Hematopoietic multipotent progenitor cell treated with erythropoietin and hydrocortisone succinate and interleukin-3 and kit ligand, for 17 days (in vitro differentiated cells): ENCODE measurements at places on chromosomes 3 and 15.

GRCh38 chr3:69370901-69371301 is 15.0 kb downstream of the FRMD4B start:
- no peak for DNase-seq

DNA sequence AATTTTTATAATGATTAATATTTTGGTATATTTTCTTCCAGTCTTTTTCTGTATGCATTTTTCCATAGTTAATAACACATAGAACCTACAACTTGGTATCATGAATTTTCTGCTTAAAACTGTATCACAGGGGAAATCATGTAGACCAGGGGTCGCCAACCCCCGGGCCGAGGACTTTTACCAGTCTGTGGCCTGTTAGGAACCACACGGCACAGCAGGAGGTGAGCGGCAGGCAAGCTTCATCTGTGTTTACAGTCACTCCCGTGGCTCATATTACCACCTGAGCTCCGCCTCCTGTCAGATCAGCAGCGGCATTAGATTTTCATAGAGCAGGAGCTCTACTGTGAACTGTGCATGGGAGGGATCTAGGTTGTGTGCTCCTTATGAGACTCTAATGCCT is 54.7 kb downstream of the RPL22L1 start:
- DNase-seq: no peak

GRCh38 chr3:46381625-46382024 is 10.9 kb downstream of the CCR5 start:
- no peak for DNase-seq

- DNase-seq: peak; percentile 49
Observed at GRCh38 chr15:90845201-90845949, 23.0 kb upstream of the FURIN start.

DNA sequence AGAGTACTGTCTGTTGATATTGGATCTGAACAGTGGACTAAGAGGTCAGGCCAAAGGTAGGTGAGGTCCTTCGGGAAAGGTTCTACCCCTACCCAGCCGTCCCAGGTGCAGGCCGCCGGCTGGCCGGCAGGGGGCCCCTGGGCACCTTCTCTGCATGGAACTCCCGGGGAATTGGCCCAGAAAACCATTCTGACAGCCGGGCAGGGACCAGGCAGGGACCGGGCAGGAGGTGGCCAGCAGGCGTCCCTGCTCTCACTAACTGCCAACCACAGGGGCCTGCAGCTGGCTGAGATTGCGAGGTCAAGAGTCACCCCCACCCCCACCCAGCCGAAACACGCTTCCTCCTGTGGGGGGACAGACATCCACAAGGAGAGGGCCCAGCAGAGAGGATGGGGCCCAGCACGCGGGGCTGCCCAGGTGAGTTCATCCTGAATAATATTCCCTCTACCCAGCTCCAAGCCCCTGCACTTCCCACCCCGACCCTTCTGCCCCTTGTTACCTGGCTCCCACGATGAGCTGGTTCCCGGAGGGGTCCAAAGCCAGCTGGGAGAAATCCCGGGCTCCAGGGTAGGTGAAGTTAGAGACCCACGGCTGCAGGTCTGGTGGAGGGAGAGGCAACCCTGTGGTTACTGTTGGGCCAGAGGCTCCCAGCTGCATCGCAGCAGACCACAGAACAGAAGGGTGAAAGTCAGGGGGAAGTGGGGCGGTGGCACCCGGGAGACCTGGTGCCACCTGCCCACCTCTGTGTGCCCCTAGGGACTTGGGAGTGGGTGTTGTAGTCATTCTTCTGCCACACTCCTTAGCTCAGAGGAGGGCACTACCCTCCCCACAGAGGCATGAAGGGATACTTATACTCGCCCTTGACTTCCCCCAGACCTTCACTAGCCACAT is 84.4 kb downstream of the SEMA5B start:
- no peak for DNase-seq

DNA sequence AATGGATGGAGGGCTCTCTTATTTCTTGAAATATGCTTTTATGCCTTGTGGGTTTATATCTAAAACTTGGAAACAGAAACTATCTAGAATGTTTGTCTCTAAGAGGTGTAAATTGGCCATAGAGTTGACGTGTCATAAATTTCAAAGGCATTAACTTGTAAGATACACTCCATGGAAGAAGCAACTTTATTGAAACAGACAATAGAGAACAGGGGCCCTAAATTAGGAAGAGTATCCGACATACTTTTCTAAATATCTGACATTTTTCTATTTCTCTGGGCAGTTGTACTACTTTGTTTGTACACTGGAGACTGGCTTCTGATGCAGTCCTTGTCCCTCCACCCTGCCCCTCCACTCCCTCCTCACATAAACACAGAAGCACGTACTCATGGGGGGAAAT is 50.0 kb downstream of the MEIS2 start:
- DNase-seq: no peak

DNA sequence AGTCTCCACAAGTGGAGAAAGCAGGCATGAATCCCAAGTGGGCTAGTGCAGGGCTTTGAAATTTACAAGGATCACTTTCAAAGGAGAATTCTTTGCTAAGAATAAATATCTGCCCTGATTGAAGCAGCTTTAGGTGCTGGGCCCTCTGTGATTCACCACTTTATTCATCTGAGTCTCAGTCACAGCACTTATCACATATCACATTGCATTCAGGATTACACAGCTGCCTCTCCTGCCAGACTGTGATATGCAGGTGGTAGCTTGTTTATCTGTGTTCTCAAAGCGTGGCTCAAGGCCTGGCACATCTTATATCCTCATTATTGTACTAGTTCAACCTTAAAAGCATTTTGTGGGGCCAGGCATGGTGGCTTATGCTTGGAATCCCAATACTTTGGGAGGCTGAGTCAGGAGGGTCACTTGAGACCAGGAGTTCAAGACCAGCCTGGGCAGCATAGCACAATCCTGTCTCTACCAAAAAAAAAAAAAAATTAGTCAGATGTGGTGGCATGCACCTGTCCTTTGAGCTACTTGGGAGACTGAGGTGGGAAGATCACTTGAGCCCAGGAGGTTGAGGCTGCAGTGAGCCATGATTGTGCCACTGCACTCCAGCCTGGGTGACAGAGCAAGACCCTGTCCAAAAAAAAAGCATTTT is 156.9 kb upstream of the EIF1B start:
- no peak for DNase-seq

GRCh38 chr3:46091046-46091445 is 63.8 kb upstream of the XCR1 start:
- no peak for DNase-seq

GRCh38 chr3:52463416-52463815 is 8.0 kb downstream of the NISCH start:
- no peak for DNase-seq

DNA sequence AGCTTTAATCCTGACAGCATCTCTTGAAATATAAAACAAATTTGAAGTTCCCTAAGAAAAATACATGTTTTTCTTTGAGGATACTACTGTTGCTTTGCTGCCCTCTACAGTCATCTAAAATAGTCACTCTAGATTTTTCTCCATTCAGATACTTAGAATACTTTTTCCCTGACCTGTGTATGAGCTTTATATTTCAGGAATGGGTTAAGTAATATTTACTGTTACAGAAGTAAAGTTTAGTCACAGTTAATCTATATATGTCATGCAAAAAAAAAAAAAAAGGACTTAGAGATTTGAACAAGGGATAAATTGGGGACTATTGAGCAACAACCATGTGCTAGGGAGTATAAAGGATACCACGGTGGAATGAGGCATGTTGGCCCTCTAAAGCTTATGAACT is 8.8 kb downstream of the NECTIN3 start:
- DNase-seq: no peak

- no peak for DNase-seq
Observed at GRCh38 chr3:119560160-119560559, 746 bp upstream of the CD80 start.

DNA sequence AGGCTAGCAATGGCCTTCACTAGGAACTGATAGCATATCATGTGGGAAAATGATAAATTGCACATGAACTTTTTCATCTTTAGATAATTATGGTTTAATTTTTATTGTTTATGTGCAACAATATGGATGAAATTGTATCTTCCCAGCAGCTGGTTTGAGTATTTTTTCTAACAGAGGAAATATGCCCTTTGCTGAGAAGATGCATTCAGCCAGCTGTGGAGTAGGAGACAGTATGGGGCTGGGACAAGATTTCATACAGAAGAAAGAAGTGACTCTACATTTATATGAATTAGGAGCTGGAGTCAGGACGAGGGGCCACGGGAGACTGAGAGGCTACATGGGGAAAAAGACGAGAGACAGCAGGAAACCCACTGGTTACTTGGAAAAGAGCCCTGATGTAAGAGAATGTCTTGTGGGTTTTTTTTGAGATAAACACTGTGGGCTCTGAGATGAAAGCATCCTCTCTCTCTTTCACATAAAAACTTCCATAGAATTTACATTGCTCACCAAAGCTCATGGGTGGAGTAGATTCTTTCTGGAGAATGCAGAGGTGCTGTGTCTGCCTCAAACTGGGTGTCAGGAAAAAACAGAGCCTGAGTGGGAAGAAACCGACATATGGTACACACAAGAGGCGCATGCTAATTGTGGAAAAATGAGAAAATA is 115.2 kb upstream of the PDZRN3 start:
- DNase-seq: no peak

DNA sequence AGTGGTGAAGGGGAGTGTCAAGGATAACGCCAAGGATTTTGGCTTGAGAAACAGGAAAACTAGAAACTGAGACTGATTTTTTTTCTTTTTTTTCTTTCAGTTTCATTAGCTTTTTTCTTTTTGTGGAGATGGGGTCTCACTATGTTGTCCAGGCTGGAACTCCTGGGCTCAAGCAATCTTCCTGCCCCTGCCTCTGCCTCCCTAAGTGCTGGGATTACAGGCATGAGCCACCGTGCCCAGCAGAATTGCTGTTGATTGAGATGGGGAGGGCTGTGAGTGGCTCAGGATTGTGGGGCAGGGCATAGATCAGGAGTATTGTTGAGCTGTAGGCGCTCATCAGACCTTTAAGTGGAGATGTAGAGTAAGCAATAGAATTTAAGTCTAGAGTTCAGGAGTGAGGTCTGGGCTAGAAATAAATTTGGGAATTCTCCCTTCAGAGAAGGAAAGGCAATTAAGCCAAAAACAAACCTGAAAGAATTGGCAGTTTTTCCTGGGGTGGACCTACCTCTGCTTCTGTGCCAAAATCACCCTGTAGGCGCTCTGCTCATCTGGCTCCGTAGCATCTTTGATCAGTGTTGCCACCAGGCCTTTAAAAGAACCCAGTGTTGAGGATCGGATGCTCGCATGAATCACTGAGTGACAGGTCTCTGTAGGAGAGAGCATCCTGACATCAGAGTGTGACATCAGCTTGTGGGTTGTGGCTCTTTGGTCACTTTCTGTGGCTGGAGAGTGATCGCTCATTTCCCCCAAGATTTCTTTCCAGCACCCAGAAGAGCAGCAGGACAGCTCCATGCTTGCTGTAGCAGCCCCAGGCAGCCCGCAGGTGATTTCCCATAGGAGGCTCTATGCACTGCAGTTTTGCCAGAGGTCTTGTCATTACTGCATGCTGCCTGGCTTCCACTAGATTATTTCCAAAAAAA is 15.8 kb downstream of the ABHD17C start:
- DNase-seq: no peak

DNA sequence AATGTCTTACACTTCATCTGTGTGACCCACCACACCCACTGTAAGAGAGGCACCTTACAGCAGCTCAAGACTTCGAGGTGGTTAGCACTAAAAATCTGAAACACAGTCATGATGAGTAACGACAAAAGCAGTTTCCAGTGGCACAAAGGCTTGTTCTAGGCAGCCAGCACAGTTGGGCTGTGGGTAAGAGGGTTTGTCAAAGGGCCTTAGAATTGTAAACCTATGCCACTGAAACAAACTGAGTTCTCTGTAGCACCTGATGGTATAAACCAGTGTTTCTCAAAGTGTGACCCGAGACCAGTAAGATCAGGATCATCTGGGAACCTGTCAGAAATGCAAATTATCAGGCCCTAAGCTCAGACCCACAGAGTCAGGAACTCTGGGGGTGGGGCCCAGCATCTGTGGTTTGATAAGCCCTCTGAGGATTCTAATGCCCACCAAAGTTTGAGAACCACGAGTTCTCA is 36.5 kb downstream of the DAPK2 start:
- DNase-seq: no peak

DNA sequence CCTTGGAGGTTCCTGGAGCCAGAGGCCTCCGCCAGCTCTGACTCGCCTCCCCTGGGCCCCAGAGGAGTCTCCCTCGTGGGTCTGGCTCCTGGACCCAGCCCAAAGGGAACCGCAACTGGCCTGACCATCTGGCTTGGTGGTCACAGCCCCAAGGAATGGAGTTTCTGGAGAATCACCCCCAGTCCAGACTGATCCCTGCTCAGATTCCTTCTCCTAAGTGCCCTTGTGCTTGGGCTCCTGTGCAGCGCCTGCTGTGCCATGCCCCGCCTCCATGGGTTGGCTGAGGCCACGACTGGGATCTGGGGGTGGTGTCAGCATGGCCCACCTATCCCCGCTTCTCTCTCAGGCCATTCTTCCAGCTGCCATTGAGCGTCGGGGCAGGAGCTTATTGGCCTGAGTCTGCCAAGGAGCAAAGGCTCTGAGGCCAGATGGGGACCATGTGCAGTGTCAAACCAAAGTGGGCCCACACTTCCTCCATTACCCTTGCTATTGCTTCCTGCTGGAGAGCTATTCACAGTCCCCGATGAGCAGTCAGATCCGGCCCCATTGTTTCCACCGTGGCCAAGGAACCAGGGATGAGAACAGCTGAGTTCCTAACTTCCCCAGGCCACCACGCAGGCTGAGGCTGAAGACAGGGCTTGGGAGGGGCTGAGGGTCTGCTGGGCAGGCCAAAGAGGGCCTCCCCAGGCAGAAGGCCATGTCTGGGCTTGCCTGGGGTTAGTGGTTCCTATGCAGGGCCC is 19.0 kb downstream of the CSPG4 start:
- DNase-seq: no peak

- DNase-seq: no peak
Observed at GRCh38 chr3:74916696-74917095, 302.2 kb upstream of the CNTN3 start.
